ENCODE measurements at places on chromosomes 5 and 9.

GRCh38 chr9:91047529-91047928 is 245.9 kb downstream of the SYK start:
- DNase-seq: no peak

DNA sequence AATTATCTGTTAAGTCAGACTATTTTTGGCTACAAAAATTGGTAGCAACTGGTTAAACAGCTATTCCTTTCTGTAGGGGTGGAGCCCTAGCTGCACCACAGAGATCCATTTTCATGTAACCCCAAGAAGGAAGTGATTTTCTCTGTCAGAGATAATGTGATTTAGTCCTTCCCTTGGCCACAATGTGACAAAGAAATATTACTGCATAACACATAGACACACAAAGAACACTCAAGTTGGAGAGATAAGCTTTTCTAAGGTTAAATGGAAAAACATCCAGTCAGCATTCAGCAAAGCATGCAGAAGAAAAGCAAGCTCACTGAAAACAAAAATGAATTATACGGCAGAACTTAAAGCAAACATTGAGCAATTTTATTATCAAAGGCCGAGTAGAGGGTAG is 227.8 kb upstream of the CDH9 start:
- DNase-seq: no peak

DNA sequence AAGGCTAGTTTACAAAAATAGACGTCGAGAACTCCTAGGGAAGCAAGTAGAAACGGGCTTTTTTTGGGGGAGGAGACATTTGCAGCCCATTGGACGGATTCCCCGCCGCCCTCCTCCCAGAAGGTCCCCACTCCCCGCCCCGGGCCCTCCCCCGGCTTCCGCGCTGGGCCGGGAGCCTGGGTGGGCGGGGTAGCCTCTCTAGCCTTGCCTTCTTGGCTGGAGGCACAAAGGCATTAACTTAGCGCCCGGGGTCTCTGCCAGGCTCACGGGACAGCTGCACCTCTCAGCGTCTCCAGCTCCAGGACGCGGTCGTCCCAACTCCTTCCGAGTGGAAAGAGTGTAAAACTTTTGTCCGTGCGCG is at the start of gene DMRTA1:
Gene DMRTA1 (plus strand): TSS at position 236 of the 361 bp plus-strand sequence. CDS start 242 bp downstream, outside the sequence.
- no peak for DNase-seq

DNA sequence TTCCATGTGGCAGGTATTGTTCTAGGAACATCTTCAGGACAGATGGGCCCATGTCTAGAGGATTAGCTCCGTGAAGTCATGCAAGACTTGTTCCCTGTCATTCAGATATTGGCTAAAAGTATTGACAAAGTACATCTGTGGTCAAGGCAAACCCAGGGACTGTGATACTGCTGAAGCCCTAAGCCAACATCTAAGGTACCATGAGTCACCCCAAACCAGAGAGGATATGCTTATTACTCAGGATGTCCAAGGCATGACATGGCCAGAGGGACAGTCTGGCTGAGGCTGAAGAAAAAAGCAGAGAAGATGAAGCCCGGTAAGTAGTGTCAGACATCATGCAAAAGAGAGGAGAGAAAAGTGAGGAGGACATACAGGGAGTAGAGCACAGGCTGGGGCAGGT is 31.0 kb downstream of the HMHB1 start:
- no peak for DNase-seq

- no peak for DNase-seq
Observed at GRCh38 chr5:91957666-91958065, 574.5 kb upstream of the ARRDC3 start.

- DNase-seq: no peak
Observed at GRCh38 chr9:121324316-121324715, 45.7 kb downstream of the STOM start.

DNA sequence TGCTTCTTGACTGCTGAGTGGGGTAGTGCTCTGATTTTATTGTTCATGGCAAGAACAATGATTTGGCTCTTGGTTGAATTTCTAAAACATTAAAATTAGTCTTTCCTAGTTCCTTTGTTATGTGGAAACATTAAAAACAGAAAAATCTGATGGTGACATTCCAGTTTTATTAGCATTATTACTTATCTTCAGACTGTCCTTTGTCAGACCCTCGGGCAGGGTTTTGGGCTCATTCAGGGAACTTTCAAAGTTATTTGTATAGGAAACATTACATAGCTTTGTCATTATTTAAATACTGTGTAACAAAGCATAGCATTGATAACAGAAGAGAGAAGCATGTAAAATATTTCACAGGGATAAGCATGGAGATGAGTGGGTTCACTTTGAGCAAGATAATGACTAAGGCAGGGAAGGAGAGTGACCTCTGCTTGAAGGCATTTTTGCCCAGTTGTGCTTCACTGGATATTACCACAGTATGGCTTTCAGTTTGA is 119.9 kb downstream of the KDM4C start:
- DNase-seq: peak; percentile 67

DNA sequence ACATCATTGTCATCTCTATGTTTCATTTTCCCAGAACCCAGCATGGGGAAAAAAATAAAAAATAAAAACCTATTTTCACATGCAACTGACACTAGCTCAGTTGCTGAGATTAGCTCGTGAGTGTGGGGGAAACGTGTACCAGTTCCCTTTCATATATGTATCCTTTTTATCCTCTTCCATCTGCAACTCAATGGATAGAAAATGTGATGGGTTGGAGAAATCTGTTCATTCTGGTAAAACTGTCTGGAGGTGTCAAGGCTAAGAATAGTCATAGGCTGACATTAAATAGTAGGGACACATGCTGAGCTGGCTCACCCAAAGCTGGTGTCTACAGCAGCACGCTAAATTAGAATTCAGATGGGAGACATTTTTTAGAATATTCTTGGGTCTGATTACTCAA is 519.3 kb downstream of the ELAVL2 start:
- DNase-seq: no peak

DNA sequence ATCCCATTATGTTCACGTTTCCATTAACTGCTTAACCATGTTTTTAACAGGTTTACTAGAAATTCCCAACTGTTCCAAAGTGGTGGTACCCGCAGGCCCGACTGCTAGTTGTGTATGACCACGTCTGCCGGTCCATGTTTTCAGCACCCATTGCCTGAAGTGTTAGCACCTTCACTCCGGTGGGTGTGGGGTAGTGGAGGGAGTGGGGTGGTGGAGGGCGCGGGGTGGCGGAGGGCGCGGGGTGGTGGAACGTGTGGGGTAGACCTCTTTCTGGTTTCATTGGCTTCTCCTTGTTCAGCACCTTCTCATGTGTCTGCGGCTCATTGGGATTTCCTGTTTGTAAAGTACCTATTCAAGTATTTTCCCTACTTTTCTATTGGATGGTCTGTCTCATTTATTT is 37.7 kb downstream of the TPPP start:
- no peak for DNase-seq

DNA sequence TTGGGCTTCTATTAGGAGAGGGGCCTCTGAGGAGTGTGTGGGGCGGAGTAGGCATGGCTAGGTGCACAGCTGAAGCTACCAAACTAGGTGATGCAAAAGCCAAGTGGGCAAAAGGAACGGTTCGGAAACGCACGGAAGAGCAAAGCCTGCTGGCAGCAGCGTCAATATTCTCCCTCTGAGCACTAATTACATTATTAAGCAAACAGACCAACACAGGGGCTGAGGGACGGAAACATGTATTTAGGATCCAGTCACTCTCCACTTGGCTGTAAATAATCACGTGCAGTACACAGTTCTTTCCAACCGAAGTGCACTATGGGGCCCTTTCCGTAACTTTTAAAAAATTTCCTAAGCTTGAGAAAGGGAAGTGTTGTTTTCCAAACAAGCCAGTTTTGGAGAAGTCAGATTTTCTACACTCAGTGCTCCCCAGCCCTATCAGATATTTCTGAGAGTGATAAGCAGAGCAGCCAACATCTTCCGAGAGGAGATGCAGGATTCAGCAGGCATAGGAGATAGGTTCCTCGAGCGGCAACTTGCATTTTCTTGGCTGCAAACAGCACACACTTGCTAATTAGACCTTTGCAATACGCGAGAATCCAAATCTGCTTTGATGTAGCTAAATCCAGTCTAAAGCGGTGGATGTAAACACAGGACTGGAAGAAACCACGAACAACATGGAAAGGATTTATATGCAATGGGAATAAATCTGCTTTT is 217.2 kb upstream of the TBCA start:
- no peak for DNase-seq

DNA sequence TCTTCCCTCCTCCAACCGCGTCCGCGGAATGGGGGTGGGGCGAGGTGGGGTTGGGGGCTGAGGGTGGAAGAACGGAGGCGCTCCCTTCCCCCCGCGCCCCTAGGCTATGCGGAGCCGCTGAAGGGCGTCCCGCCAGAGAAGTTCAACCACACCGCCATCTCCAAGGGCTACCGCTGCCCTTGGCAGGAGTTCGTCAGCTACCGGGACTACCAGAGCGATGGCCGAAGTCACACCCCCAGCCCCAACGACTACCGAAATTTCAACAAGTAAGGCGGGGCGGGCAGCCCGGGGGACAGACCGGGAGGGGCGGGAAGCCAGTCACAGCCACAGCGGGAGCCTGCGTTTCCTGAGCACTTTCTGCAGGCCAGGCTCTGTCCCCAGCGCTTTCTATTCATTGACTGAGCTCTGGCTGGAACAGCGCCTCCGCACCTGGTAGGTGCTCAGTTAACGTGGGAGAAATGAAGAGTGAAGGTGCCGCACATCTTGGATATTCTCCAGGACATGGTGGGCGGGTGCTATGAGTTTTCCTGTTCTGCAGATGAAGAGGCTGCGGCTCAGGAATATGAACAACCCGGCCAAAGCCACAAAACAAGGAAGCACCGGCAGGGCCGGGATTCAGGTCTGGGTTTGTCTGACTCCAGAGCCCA is 11.3 kb downstream of the MYOZ3 start:
- DNase-seq: no peak

DNA sequence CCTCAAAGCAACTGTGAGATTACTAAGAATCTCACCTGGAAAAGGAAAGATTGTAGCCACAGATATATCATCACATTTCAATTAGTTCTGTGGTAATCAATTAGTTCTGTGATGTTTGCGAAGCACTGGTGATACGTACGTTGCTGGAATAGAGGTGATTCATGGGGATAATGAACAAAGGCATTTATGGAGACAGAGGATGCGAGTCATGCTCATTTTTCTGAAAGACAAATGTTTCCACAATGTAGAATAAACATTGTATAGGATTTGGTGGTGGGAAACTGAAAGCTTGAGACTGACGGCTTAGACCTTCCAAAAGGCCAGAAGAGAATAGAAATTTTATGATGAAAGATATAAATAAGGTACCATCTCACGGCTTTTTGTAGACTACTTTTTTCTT is 507.3 kb upstream of the TYRP1 start:
- DNase-seq: peak; percentile 7

GRCh38 chr9:100058699-100059579 is 39.9 kb downstream of the ERP44 start:
- no peak for DNase-seq

DNA sequence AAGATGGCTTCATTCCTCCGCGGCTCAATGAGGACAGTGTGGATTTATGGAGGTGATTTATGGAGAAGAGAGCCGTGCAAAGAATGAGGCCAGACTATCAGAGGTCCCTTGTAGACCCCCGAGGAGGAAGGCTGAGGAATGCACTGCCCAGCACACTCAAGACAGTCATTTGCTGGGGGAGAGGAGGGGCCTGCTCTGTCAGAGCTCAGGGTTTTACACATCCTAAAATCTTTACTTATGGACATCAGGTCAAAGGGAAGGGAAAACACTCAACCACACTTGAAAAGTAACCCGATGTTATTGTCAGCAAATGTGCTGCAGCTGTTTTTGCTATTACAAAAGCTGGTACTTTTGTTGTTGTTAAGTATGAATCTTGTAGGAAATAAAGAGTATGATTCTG is 289.5 kb downstream of the SLIT3 start:
- DNase-seq: no peak

- DNase-seq: no peak
Observed at GRCh38 chr9:127232833-127233549, 31.6 kb upstream of the GARNL3 start.

- DNase-seq: no peak
Observed at GRCh38 chr9:69744688-69745380, 15.0 kb downstream of the PTAR1 start.

DNA sequence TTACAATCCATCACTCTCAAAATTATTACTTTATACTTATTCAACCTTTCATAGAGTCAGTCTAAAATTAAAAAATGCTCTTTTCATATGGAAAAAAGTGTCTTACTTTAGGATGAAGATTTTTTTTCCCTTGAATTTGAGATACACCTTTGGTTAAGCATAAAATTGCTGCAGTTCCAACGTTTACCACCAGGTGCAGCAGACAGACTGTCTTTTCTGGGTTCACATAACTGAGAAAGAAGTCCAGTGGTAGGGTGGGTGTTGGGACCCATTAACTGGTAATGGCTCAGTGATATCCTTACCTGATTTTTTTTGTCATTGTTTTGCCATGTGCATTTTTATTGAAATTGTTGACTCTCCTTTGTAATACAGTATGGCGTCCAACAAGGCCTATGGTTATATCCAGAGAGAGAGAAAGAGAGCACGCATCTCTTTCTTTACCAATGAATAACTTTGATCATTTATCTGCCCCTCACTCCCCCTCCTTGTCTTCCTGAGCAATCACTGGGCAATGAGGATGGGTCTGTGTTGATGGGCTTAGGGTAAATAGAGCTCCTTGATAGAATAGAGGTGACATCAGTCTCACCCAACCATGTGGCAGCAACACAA is 98.4 kb downstream of the FBXL7 start:
- DNase-seq: no peak

DNA sequence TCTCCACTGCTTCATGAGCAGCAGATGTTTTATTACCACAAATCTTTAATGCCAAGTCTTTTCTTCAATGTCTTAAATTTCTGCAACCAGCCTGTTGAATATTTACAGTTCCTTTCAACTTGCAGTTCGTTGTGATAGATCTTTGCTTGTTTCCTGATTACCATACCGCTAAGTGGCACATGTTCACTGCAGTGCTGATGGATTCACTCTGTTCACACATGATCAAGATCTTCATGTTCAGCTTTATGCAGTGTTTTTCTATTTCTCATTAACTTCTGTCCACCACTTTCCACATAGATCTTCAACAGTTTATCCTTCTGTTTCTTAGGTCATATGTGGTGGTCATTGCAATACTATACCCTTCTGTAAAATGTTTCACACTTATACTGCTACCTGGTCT is 280.6 kb downstream of the EPB41L4A start:
- DNase-seq: no peak

- DNase-seq: no peak
Observed at GRCh38 chr9:89046832-89047231, 55.6 kb downstream of the S1PR3 start.

- DNase-seq: no peak
Observed at GRCh38 chr5:146754621-146755020, 123.9 kb downstream of the PPP2R2B start.

DNA sequence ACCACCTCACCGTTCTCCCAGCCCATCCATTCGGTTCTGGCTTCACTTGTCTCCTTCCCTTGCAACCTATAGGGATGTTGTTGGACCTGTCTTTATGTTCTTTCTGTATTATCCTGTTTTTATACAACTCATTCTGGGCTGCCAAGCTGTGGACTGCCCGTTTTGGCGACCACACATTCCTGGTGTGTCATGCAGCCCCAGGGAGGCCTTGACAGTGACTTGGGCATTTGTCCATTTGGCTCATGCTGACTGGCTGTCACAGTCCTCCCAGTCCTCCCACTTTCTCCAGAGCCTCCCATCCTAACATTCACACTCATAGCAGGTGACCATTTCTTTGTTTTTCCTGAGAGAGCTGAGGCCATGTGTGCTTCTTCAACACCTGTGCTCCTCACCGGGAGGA is 136.4 kb downstream of the SLF1 start:
- DNase-seq: no peak

Measured in kidney epithelial cell (primary cell).